ENCODE measurements at places on chromosomes 5 and 9.

DNA sequence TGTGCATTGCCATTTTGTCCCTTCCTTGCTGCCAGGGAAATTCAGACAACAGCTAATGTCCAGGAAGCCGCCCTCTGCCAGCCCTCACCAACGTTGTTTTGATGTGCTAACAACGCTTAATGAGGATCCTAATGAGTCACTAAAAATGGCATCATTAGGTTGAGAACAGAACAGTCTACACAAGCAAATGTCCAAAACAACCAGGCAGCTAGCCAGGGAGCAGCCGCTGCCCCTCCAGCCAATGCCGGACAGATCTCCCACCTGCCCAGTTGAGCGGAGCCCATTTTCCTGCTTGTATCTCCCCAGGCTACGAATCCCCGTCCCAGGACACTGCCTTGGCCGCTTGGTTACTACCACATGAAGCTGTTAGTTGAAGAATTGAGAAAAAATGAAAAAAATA is 40.4 kb upstream of the UNC5A start:
- DNase-seq: no peak

DNA sequence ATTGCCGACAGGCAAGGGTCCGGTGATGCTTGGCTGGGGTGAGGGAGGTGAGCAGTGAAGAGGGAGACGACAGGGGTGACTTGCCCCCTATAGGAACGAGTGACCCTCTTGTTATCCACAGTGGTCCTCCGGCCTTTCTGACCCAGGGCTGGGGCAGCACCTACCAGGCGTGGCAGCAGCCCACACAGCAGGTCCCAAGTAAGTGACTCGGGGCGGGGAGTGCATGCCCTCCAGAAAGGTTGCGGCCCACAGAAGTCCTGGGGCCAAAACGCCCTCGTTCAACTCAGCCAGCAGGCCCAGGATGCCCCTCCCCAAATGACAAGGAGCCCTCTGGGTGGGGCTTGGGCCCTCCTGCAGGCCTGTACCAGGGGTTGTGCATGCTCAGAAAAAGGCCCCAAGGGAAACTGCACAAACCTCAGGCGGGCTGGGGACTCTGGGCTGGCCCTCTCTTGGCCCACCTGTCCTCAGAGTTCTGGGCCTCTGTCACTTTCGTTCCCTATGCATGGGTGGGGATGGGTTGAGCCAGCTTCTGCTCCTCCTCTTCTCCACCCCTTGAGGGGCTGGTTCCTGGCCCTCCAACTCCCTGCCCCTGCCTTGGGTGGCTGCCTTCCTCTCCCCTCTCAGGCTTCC is 32.2 kb upstream of the PRDM12 start:
- DNase-seq: no peak

DNA sequence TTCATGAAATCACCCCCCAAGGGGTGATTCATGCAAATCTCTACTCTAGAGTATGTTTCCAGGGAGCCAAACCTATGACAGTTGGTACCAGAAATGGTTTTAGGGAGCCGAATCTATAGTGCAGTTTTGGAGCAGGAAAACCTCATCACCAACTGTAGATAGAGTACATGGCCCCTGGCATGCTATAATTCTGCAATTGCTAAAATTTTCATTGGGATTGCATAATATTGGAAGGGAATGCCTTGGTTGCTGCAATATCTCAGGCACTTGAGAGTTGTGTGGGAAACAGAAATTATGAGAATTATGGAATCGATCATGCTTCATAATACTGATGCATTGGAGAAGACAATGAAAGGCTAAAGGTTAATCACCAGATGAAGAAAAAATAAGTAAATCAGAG is 148.2 kb upstream of the PLPPR1 start:
- DNase-seq: no peak

DNA sequence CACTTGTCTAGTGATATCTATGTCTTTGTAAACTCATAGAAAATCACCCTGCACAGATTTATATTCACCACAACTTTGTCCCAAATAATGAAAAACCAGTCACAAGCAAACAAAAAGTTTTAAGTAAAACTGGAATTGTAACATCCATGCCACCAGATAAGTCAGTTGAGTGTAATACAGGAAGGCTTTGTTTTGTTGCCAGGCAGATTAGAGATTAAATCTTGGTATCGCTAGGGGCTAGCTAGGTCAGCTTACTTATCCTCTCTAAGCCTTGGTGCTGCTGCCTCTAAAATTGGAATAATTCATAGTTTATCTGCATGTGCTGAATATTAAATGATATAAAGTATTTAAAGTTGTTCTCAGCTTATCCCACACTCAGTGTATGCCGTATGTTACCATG is 1062.5 kb downstream of the CDH9 start:
- DNase-seq: no peak

DNA sequence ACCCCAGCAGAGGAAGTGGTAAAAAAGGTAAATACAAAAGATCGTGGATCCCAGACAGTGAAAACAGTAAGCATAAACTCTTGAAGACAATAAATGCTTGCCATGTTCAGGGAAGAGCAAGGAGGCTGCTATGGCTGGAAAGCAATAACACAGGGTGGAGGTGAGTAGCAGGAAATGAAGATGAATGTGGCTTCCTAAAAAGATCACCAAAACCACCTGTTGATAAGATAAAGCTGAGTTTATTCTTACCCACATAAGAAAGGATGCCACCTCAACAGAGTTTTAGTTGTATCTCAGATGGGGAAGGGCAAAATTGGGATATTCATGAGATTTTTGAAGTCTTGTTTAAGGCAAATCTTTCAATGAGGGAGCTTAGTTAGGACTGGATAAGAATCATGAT is 273.3 kb downstream of the MSX2 start:
- DNase-seq: no peak

DNA sequence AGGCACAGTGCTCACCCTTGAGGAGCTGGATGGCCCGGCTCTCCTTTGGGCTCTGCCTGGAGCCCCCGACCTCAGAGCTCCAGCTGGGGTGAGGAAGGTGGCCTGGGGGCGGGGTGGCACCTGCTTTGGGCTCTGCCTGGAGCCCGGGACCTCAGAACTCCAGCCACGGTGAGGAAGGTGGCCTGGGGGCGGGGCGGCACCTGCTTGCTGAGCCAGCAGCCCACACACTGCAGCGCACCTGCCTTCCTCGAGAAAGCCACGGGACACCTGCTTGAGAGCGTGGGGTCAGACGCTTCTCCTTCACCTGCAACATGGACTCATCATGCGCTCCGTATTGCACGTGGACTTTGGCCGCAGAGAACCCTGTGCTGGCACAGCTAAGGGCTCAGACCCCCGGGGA is 51.8 kb downstream of the IRX2 start:
- DNase-seq: no peak

- DNase-seq: no peak
These were observed 98.5 kb upstream of the SPATA31C2 start for GRCh38 chr9:88236511-88237478.

- no peak for DNase-seq
These were observed 29.6 kb upstream of the BOD1 start for GRCh38 chr5:173645890-173646574.

GRCh38 chr9:36551129-36551528 is 21.6 kb upstream of the MELK start:
- no peak for DNase-seq

GRCh38 chr5:63963926-63964325 is 1.7 kb upstream of the HTR1A start:
- no peak for DNase-seq

DNA sequence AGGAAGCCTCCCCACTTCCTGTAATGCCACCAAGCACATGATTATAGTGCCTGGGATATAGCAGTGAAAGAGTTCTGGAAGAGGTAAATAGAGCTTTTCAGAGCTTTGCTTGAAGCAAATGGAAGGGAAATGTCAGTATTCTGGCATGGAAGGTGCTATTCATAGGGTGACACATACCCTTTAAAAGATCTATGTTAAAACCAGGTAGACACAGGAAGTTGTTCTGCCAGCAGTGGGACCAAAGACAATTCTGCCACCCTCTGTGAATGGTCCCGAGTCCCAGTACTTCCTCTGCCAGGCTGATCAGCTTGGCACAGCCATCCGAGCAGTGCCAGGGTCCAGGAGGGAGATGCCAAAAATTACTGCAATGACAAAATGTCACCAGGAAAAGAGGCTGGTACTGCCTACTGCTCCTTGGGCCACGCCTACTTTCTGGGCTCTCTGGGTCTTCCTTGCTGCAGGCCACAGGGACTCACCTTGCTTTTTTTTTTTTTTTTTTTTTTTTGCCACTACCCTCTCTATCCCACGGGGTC is 26.7 kb downstream of the GARNL3 start:
- no peak for DNase-seq

GRCh38 chr5:97888439-97888838 is 705.4 kb upstream of the RIOK2 start:
- no peak for DNase-seq

- no peak for DNase-seq
These were observed 380.1 kb downstream of the CTNND2 start for GRCh38 chr5:11524188-11524587.

DNA sequence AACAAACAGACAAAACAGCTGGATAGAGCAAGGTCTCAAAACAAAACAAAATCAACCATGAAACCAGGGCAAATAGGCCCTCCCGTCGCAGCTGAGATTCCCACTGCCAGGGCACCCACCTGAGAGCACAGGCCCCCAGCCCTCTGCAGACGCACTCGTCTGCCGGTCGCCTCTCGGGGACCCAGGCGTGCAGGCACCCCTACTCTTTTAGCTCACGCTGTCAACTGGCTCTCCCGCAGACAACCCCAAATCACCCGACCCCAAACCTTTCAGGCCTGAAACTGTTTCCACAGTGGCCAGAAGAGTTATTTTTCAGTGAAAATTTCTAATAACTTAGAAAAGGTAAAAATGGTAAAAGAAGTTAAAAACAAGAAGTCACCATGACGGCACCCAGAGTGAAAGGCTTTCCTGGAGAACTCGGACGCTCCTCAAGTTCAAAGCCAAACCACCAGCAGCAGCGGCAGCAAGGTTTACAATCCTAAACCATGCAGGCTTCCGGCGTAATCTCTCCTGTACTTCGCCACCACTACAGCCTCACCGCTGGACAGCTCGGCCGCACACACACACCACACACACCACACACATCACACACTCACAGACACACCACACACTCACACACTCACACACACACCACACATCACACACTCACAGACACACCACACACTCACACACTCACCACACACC is 1.9 kb upstream of the UBE2QL1 start:
- DNase-seq: no peak

- no peak for DNase-seq
These were observed 47.6 kb downstream of the ADAMTS2 start for GRCh38 chr5:179297486-179298180.

GRCh38 chr5:167472566-167473108 is 818.8 kb upstream of the WWC1 start:
- no peak for DNase-seq

GRCh38 chr9:38707885-38708637 is 11.9 kb downstream of the FAM240B start:
- no peak for DNase-seq

DNA sequence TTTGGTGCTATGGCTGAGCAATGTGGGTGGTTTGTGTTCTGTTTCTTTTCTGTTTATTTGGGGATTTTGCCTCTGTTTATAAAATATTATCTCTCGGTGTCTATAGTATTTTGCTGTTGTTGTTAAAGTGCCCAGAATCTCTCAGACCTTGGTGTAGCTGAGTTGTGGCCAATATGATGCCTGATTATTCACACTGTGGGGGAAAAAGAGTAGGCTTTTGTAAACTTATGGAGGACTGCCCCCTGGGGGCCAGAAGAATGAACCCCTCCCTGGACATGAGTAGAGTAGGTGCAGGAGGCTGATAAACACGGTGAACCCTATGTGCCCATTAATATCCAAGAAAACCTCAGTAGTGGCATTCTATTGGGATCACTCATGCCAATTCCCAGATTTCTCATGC is 49.0 kb upstream of the DPYSL3 start:
- no peak for DNase-seq

DNA sequence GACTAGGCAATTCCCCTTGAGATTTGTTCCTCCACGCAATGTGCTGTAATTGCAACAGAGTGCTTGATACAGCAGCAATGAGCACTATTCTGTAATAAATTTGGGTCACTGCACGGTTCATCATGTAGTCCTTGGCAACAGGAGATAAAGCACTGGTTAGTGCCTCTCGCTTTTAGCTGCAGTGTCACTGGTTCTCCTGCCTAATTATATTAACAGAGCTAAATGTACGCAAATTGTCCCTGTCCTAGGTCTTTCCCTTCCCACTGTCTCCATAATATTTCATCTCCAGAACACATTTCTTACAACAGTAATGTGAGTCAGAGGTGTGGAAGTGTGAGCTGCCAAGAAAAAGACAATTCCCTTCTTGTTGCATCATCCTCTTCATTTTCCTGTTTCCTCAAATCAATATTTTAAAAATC is 553.1 kb downstream of the ZNF608 start:
- no peak for DNase-seq

DNA sequence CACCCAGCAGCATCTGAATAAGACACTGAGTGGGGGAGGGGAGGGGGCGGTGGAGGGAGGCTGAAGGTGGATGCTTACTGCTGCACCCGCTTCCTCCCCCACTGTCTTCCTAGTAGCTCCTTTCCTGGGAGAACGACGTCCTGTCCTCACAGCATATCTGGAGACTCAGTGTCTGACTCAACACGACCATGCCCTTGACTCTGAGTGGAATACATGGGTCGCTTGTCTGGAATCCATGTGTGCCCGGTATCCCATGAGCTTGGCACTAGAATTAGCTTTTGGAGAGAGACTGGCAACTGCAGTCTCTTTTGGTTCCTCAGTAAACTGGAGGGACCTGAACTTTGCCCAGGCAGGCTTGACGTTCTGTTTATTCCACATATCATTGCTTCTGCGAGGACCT is 125.4 kb upstream of the FAM120A start:
- no peak for DNase-seq

GRCh38 chr5:67248703-67249589 is 52.3 kb upstream of the CD180 start:
- DNase-seq: no peak

DNA sequence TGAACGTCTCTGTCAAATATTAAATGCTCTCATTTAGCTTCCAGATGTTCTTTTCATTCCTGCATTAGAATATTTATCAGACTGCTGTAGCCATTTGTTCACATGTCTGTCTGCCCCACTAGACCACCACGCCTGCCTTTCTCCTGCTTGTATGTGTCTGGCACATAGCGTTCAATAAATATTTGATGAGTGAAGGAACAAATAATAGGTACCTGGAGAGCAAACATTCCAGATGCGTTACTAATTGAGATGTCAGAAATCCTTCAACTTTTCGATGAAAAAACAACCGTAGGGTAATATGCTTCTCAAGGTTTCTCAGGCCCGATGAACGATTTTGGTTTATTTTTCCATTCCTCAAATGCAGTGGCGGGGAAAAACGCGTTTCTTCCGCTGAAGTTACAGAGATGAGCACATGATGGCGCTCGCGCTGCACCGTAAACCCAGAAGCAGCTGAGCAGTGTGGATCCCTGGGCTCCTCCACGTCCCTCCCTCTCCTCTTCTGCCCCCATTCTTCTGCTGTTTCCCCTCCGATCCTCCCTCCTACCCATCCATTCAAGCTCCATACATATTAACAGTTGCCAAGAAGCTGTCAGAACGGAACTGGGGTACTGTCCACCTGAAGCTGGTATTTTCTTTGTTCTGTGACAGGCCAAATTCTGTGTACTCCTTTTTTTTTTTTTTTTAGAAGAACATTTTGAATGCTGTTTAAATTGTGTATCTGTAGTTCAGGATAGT is 245.4 kb downstream of the MPDZ start:
- DNase-seq: no peak

GRCh38 chr5:88682881-88683361 is 200.1 kb downstream of the MEF2C start:
- no peak for DNase-seq

GRCh38 chr9:137145731-137146526 is 7.0 kb downstream of the GRIN1 start:
- no peak for DNase-seq

Data from stimulated activated CD4-positive, alpha-beta T cell treated with anti-CD3 and anti-CD28 coated beads, Interleukin-4, amount 100 ng/mL, for 4 hours (primary cell).